Fibroblast of skin of right quadriceps (primary cell): ENCODE measurements at places on chromosomes 1 and 21.

GRCh38 chr1:241375886-241376285 is 18.9 kb upstream of the RGS7 start:
- DNase-seq = no peak

DNA sequence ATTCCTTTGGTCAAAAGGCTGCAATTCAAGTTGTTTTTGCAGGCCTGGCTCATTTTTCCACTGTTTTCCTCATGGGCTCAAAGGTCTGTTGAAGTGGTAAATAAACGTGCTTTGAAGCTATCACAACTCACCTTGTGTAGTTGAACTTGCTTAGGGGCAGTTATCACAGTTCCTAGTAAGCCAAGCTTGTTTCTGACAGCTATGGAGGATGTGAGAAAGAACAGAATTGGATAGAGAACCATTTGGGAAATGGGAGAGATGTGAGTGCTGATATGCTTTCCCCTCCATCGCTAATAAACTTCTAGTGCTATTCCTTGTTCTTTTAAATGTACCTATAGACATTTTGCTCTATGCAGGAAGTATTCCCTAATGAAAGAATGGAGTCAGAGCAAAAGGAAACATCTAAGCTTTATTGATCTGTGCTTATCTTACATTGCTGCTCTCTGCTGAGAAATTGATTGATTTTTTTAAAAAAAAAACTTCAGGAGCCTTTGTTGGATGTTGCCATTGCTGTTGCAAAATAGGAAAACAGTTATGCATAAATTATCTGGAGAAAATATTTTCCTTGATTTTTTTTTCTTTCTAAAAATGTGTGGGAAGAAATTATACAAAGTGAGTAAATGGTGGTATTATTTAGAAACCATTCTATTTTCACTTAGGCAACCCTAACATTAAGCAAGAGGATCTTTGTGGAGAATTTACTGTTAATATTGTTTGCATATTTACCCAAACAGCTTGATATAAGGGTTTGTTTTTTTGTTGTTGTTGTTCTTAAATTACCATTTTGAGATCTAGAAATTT is 118.2 kb downstream of the MAGI3 start:
- no peak for DNase-seq

DNA sequence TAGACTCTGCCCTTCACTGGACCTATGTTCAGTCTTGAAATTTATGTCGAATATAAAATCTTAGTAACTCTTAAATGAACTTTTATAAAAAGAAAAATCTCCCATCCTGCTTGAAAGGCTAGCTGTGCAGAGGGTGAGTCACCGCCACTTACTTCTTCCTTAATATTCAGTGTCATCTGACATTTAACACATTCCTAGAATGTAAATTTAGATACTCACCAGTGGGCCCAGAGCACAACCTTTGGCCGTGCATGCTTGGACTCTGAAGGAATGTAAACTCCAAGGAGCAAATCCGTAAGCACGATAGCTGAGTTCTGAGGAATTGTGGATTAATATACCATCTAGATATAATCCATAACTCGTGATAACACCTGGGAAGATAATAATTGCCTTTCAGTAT is 403.3 kb downstream of the KCTD3 start:
- DNase-seq = peak; percentile 42

- DNase-seq = peak; percentile 100
These were observed 28.4 kb downstream of the JUN start for GRCh38 chr1:58755468-58755872.

GRCh38 chr1:30195424-30196134 is 527.8 kb downstream of the MATN1 start:
- DNase-seq = no peak

GRCh38 chr1:29824511-29825273 is 588.4 kb downstream of the PTPRU start:
- DNase-seq = no peak

- peak; percentile 85 for DNase-seq
These were observed 42.4 kb downstream of the TMEM53 start for GRCh38 chr1:44631647-44632539.
